ENCODE measurements at places on chromosomes 3 and 15.

DNA sequence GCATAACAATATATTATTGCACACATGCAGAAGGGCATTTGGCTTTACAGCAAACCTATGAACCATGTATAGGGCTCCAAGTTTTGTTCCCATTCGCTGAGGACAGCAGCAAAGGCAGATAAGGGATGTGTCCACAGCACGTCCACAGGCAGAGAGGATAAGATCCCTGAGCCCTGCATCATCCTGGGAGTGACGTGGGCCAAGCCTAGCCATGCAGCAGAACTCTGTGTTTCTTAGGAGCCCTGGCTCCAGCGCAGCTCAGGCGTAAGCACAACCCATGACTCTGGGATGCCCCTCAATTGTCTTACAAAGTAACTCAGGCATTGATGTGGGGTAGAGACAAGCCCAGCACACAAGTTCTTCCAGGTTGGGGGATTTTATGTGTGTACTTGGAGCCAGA lies 194.3 kb upstream of the CTDSPL start:
- no peak for DNase-seq

DNA sequence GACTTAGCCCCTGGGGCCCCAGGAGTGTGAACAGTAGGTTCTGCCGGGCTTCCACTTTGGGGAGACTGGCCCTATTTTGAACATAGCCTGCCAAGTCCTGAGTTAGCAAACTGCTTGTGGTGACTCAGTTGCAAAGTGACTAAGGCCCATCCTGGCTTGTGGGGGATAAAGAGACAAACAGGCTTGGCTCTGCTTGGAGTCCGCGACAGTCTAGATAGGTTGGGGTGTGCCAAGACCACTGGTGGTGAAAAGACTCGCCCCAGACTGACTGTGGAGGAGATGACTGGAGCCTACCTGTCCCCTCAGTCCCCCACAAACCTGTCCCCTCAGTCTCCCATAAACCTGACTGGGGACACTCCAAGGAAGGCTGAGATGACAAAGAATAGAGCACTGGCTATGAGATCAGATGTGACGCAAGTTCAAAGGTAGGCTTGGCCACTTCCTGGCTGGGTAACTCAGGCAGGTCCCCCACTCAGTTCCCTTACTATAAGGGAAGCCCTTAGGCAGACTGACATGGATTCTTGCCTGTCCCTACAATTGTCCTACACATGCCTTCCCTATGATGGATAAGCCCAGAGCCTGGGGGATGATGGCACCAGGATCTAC lies 4.3 kb downstream of the DNASE1L3 start:
- no peak for DNase-seq

GRCh38 chr15:39184701-39185390 lies 396.0 kb upstream of the THBS1 start:
- no peak for DNase-seq

DNA sequence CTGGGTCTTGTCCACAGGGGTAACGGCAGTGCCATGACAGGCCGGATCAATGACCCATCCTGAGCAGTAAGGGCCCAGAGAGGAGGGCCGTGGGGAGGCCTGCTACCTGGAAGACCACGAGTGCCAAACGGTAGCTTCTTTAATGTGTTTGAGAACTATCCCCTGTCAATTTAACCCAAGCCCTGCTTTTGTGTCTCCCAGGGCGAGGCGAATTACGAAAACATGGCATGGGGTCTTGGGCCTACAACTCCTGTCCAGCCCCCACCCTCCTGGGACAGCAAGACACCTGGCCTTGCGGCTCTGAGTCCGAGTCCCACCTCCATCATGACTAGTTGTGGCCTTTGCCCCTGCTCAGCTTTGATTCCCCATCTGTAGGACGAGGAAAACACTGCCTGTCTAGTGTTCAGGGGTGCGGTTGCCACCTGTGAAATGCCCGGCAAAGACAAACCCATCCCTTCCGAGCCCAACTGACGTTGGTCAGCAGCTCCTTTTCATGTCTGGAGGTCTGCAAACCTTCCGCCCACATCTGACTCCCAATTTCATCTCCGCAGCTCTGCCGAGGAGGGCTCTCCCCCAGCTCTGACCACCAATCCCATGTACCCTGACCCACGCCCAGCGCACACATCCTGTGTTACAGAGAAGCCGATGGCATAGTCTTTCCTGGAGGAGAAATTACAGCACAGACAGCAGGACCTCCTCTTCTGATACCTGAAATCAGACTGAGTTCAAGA lies 28.9 kb upstream of the SNRPA1 start:
- DNase-seq: no peak

GRCh38 chr3:6567241-6567640 lies 293.7 kb upstream of the GRM7 start:
- DNase-seq: no peak

DNA sequence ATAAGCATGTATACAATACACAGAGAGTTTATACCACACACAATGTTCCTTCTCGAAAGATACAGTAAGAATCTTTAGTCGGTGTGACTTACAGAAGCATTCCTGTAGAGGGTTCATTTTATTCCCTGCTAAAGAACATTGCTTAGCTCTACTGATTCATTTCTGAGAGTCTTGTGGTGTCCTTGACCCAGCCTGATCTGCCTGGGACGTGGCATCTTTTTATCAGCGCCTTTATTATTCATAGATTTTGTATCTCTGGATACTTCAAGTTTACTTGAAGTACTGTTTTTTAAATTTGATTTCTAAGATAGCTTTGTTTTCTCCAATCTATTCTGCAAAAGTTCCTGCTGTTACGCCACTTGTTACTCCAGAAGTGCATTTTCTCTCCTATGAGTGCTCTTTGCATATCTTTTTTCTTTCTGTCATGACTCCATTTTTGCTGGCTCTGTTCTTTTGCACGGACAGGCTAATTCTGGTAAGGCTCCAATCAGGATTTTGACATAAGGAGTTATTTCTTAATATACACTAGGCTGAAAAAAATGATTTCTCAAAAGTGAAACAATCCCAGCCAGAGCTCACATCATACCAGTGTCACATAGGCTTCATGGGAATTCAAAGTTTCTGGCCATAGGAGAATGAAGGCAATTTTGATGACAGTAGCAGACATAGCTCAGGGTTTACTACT lies 114.5 kb upstream of the TNIK start:
- DNase-seq: no peak

DNA sequence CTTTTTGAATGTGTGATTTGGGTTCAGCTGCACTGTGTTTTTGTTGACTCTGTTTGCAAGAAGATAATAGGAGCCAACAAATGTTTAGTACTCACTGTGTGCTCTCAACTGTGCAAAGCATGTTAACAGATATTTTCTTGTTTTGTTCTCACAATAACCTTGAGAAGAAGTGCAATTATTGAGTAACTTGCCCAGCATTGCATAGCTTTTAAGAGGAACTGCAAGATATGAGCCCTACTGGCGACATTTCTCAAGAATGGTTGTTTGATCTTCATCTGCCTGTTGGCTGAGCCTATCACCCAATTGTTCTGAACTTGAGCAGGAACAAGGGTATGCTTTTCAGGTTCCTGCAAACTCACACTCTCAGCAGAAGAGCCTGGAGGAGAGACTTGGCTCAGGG lies 43.4 kb upstream of the AGBL1 start:
- DNase-seq: no peak

GRCh38 chr3:102181175-102181920 lies 253.5 kb upstream of the ZPLD1 start:
- DNase-seq: no peak

- DNase-seq: no peak
Observed at GRCh38 chr3:113717308-113717707, 20.9 kb upstream of the USF3 start.

DNA sequence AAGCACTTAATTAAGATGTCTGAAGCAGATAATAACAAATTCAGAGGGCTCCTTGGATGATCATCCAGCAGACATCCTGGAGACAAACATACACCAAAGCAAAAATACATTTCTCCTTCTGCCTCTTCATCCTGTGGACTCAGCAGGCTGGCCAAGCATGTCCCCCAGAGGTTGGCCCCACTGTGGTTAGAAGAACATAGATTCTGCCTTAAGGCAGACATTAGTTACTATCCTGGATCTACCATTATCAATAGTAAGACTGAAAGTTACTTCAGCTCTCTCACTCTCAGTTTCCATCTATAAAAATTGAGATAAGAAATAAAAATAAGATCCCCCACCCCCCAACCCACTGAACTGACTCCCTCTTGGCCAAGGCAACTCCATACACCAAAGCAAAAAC lies 28.6 kb upstream of the TGFBR2 start:
- DNase-seq: no peak

GRCh38 chr15:38589502-38589901 lies 24.9 kb upstream of the RASGRP1 start:
- no peak for DNase-seq

GRCh38 chr3:35523838-35524237 lies 115.5 kb upstream of the ARPP21 start:
- no peak for DNase-seq

DNA sequence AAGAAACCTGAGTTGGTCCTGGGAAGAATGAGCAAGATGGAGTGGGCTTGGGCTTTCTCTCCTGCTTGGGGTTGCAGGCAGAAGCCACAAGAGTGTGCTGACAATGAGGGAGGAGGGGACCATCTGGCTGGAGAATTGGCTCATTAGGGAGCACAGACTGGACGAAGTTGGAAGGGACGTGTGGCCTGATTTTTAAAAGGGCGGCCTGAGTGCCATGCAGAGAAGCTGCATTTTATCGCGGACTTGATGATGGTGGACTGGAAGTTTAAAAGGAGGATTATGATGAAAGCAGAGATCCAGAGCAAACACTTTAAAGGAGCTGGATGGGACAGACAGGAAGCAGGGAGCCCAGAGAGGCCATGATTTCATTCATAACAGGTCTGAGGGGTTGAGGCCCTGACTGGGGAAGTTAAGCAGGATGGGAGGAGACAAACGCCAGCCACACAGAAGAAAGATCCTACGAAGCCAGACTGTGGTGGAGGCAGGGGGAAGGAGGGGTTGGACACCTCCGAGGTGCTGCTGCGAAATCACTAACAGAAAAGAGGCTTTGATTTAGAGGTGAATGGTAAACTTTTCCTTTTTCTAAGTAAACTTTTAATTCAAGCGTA lies 23.6 kb downstream of the TLNRD1 start:
- no peak for DNase-seq

GRCh38 chr3:95123104-95123503 lies 1060.2 kb downstream of the NSUN3 start:
- DNase-seq: no peak

DNA sequence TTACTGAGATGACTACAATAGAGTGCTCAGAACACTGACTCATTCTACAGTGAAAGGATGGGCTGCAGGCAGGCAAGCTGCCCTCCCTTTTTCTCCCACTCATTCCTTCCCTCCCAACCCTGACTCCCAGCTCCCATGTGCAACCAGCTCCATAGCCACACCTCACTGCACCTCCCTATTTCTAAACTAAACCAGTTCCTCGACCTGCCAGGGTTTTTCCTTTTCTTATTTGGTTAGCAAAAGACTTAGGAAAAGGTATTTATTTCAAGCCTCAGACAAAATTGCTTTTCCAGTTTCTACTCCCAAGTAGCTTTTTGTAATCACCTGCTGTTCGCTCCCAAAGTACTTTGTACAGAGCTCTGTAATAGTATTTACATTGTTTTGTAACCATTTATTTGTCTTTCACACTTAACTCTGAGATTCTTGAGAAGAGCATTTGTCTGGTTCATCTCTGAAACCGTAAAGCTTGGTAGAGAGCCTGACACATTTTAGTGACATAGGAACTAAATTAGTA lies 2.2 kb downstream of the AADAC start:
- DNase-seq: no peak

- DNase-seq: no peak
Observed at GRCh38 chr15:83475551-83475950, 28.4 kb downstream of the SH3GL3 start.

GRCh38 chr15:38349251-38349650 lies 96.6 kb downstream of the SPRED1 start:
- no peak for DNase-seq

DNA sequence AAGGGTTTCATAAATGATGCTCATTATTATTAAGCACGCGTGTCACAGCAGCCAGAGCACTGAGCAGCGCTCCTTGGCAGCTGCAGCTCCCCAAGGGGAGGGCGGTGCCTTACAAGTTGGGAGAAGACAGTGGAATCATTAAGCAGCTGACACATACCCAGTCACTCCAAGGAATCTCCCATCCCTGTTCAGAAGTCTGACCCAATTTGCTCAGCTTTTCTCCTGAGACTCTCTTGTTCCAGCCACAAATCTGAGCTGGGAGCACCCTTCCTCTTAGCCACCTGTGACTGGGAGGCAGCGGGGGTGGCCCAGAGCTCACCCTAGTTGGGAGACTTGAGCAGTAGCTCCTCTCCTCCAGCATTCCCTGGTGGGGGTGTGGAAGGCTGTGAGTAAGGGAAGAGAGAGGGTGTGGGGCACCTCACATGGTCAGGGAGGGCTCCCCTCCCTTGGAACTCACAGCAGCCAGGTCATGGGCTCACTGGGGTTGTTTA lies 64.3 kb downstream of the DUT start:
- no peak for DNase-seq

DNA sequence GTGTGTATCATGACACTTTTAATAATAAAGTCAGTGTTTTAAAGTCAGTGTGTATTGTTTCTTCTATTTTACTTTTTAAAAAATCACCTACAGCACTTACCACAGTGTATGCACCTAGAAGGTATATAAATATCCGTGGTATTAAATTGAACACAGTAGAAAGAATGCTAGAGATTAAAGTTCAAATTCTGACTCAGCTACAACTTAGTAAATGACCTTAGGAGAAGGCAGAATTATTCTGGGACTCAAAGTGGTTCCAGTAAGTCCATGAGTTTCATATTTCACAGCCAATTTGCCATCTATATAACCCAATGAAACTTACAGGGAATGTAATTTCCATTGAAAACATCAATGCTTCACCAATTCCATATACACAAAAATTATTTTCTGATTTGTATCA lies 52.7 kb upstream of the MAP4 start:
- DNase-seq: no peak
